Activated T-cell treated with anti-CD3 and anti-CD28 coated beads, Interleukin-2, amount 50 U/mL, for 4 hours (primary cell): ENCODE measurements at places on chromosomes 7 and 10. TPM values are rescaled to one million over a fixed set of nuclear protein-coding genes. Genes with fewer than 3 reads are reported as not detected.

Gene DDC
- total RNA-seq = not detected

Gene HOXA9
- total RNA-seq = 0.28 TPM

Gene BCCIP
- total RNA-seq = 175 TPM

Gene CNPY1
- not detected for total RNA-seq

Gene HOXA5
- not detected for total RNA-seq

Gene TYW1
- 21.5 TPM for total RNA-seq

Gene MAGI2
- total RNA-seq = 0.14 TPM

Gene ZC3HAV1L
- 8.3 TPM for total RNA-seq

Gene FAM241B
- total RNA-seq = 13.9 TPM

Gene GPR158
- not detected for total RNA-seq

Gene FAM25G
- not detected for total RNA-seq

Gene CFAP58
- not detected for total RNA-seq

Gene ADGRA1
- not detected for total RNA-seq

Gene KCP
- total RNA-seq = 0.10 TPM

Gene TCF7L2
- 0.76 TPM for total RNA-seq

Gene VSTM4
- total RNA-seq = 0.18 TPM

Gene METTL27
- total RNA-seq = not detected

Gene SLC26A3
- total RNA-seq = 0.48 TPM

Gene AEBP1
- 36.3 TPM for total RNA-seq

Gene CACUL1
- 31.8 TPM for total RNA-seq

Gene CFAP46
- 0.22 TPM for total RNA-seq

Gene CALML5
- total RNA-seq = not detected

Gene HMX2
- not detected for total RNA-seq

Gene PRLHR
- not detected for total RNA-seq

Gene GATA3
- total RNA-seq = 71.9 TPM

Gene RET
- 0.13 TPM for total RNA-seq

Gene GALNT17
- not detected for total RNA-seq

Gene ST8SIA6
- total RNA-seq = not detected

Gene THSD7A
- total RNA-seq = not detected
